ENCODE measurements at places on chromosomes 7 and 10.

DNA sequence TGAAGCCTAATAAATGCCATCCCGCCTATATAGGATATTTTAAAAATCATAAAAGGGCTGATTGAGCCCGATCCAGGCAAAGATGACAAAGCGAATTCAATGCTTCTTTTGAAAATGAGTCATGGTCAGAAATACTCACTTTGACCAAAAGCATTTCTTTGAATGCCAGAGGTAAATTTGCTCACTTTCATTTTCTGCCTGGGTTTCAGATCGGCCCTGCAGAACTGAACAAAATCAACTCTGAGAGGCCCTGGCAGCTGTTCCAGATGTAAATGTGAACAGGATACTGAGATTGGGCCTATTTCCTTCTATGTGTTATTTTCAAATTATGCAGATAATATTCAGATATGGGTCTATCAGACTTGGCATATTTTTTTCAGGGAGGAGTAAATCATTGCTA is 114.8 kb upstream of the ARID5B start:
- DNase-seq: no peak

DNA sequence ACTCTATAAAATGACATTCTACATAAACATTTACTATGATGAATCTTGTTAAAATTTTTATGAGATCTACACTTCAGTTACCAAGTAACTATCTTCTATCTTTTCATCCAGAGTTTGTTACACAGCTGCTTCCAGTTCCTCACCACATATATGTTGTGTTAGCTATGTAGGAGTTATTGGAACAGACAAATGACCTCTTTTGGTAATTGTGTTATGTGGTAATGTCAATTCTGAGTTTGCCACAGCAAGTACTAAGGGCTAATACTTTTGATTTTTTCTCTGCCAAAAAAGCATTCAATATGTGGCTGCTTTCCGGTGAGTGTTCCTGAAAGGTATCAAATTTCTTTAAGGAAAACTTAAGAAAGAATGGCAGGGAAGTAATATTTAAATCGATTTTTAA is 573.9 kb upstream of the PCDH15 start:
- no peak for DNase-seq

DNA sequence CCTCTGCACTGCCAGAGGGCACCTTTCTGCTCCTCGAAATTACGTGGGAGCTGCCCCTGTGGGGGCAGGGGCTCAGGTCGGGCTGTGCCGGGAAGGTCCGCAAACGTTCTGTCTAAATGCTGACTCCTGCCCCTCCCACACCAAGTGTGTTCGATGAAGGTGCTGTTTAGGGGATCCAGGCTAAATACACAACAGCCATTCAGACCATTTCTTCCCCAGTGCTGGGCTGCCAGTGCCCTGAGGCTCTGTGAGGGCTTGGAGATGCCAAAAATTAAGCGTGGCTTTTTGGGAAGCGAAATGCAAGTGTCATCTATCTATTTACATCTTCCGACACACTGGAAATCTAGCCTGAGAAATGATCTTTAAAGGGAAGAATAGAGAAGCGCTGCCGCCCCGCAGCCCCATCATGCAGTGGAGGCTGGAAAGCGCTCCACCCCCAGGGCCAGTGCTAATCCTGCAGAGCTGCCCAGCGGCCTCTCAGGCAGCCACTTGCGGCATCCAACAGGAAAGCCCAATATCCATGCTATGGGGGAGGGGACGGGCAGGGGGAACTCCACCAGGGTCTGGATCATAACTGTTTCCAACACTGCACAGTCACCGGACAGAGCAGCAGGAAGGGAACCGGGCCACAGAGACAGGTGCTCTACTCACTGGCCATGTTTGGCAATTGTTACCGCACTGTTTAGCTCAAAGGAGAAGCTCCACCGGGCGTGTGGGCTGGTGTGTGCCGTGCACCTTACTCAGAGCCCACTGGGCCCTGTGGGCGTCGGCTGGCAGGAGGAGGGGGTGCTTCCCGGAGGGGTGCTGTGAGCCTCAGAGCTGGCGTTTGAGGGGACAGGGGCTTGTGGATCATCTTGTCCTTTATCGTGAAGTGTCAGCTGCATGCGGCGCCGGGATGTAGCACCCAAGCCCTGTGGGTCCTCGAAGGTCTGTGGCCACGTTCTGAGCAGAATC is 205.5 kb downstream of the DNAJB6 start:
- DNase-seq: no peak

- no peak for DNase-seq
Measured at GRCh38 chr7:34060196-34060947, 155.0 kb downstream of the BMPER start.

DNA sequence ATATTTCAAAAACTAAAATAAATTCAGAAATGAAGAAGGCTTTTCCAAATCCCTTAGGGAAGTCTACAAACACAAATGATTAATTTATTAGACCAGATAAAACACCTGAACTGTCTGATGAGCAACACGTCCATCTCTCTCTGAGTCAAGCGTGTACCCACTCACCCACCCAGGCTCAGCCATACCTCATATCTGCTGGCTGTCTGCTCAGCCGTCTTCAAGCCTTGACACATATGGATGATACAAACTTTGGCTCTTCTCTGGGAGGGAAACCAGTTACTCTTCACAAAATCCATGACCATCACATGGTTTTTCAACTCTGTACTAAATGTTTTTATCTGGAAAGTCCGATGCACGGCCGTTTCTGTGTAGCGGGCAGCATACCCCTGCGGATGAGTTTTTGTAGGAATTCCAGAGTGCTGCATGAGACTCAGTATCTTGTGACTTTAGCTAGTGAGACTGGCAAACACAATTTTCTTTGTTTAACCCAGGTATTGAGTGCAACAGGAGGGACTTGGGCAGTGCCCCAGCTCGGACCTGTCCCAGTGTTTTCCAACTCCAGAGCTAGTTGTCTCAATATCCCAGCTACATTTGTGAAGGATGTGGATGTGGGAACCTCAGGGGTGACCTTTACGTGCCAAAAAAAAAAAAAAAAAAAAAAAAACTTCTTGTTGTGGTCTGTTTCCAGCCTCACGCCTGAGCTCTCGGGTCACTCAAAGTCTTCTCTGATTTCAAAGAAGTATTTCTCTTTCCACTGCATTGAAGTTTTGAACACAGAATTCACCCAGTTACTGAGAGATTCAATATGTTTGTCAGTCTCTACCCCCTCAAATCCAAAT is at the start of gene C10orf90:
Gene C10orf90 (minus strand): TSS at position 638 of the 839 bp plus-strand sequence. CDS start 213 bp downstream, at position 425.
- no peak for DNase-seq

- no peak for DNase-seq
Measured at GRCh38 chr7:94061326-94061725, 57.2 kb upstream of the BET1 start.

DNA sequence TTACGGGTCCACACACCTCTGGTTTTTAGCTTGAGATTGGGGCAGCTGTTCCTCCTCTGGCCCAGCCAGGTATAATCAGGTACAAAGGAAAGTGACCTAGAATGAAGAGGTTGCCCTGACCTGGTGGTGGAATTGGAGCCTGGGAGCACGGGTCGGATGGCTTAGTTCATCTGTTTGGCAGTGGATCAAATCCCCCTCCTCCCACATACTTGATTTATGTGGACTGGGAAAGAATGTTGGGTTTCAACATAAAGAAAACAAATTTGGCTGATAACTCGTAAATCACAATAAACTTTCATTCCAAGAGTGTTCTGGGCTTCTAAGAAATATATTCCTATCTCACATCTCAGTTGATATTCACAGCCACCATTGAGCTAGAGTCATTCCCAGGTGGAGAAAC is 186.8 kb downstream of the CUX1 start:
- no peak for DNase-seq

GRCh38 chr7:31735991-31736982 is 49.3 kb downstream of the PPP1R17 start:
- DNase-seq: peak; percentile 77

DNA sequence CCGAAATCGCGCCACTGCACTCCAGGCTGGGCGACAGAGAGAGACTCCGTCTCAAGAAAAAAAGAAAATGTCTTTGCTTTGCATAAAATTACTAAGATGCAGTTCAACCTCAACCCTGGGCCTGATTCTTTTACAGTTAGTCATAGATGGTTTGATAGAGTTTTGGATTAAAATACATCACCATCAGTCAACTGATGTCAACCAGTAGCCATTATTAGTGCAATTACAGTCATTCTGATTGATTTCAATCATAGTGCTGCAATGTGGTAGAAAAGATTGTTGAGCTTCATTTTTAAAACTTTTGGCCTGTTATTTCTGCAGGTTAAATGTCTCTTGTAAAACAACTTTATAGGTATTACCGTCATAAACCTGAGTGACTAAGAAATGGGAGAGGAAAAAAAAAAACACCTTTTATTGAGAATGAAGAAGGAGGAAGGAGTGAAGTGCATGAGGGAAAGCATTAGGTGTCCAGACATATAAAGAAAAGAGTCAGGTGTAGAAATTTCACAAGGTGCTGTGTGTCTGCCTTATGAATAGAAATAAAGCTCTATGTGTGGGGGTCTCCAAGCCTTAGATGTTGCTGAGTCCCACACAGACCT is 150.6 kb downstream of the TRIL start:
- DNase-seq: no peak

DNA sequence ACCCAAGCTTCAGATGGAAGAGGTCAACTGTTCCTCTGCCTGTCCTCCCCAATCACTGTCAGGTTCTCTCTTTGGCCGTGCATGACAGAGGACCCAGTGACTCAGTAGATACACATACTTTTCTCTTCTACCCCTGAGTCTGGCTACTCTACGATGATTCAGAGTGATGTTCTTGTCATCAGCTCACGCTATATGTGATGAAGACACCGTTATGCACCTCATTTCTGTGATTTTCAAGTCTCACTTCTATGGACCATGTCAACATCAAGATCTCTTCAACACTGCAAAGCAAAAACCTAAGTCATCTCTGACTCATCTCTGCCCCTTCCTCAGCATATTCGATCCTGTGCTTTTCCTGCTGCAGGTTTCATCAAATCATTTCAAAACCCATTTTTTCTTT is 76.6 kb upstream of the DGKI start:
- no peak for DNase-seq

- DNase-seq: no peak
Measured at GRCh38 chr7:45061806-45062425, 26.9 kb downstream of the NACAD start.

- DNase-seq: no peak
Measured at GRCh38 chr10:54133203-54133602, 667.8 kb downstream of the PCDH15 start.

- DNase-seq: no peak
Measured at GRCh38 chr7:112262855-112263487, 56.5 kb downstream of the ZNF277 start.

- DNase-seq: no peak
Measured at GRCh38 chr7:68958571-68958970, 639.7 kb upstream of the AUTS2 start.

DNA sequence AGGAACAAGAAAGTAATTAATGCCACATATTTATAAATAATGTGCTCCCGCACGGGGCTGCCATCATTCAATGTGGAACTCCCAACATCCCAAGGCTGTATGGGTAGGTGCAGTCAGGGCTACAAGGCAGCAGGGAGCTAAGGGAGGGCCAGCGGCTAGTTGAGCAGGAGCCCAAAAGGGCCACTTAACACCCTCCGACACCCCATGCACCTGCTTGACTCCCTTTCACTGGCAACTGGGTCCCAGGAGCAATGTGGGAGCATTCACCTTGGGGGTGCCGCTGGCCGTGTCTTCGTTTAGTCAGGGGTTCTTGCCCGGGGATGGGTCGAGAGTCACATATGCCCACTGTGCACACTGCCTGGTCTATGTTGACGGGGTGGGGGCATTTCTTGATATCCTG is 27.9 kb downstream of the SCART1 start:
- no peak for DNase-seq

DNA sequence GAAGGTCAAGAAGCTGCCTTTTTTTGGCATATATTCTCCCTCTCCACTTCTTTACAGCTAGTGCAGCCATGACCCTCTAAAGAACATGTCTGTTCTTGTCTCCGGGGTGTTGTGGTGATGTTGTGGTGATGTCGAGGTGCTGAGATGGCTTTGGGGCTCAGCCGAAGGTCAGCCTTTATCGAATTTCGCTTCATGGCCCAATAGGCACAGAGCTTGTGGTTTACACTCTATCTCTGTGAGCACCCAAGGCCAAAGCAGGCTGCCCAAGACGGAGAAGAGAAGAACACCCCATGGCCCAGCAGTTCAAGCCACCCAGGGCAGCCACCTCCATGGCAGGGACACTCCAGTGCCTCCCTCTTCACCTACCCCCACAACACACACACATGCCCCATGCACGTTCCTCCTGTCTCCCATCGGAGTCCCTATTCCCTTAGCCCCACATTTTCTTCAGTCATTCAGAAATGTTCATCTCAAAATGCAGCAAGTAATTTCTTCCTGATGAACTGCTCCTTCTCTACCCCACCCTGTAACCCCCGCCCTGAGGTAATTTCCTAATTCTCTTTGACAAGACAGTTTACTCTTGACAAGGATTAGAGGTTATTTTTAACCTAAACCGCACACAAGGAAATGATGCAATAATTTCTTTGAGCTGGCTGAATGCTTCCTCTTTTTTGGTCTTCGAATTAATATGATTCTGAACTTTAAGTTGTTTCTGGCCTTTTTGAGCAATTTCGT is 18.6 kb upstream of the ADRB1 start:
- DNase-seq: no peak

- no peak for DNase-seq
Measured at GRCh38 chr10:45386657-45387056, 12.6 kb downstream of the ALOX5 start.

DNA sequence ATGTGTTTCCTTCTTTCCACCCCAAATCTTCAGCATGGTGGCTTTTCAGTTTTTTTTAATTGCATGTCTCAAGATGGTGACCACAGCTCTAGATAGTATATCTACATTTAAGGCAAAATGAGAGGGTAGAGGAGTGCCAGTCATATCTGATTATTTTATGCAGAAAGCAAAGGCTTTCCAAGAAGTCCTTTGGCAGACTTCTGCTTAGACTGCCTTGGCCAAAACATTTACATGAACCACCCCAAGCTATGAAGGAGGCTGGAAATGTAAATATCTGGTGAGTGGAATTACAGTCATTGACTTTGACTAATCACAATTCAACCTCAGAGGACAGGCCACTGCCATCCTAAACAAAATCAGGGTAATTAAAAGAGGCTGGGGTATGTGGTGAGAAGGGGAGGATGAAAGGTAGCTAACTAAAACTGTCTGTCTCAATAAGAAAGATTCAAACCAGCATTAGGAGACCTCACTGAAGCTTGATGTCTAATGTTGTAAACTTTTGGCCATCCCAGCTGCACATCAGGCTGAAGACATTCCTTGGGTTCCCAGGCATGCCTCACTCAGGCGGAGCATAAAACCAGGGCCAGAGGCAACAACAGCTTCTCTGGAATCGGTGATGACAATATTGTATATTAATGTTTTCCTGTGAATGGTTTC is 53.4 kb downstream of the PPP1R3C start:
- no peak for DNase-seq

All from retina (tissue), 1 donor.